ENCODE measurements at places on chromosomes 11 and 22.

DNA sequence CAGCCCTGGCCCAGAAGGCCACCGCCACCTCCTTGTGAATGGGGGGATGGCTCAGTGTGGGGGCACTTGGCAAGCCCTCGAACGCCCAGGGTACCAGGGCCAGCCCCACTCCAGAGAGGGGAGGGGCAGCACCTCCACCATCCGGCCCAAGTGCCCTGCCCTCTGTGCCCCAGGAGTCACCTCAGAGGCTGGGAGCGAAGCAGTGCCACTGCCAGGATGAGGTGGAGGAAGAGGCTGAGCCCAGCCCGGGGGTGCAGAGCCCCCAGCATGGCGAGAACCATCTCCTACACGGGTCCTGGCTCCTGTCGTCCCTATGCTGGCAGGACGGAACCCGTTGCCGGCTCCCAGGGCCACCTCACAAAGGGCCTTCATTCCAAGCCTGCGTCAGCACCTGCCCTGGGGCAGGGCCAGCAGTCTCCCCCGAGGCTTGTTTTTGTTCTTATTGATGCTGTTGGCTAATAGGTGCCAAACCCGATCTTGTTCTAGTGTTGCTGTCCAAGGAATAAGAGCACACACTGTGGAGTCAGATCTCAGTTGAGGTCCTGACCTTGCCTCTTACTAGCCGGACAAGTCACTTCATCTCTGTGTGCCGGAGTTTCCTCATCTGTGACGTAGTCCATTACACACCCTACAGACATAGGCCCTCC lies at the start of gene FREY1:
TSS of gene FREY1 (minus strand) at position 307 of the 647 bp plus-strand sequence. CDS start at position 281, 26 bp downstream.
- DNase-seq = no peak

- DNase-seq = no peak
Observed at GRCh38 chr11:47317064-47317828, 35.3 kb downstream of the MYBPC3 start.

GRCh38 chr11:104823657-104824056 lies 74.6 kb downstream of the CASP12 start:
- DNase-seq = no peak

DNA sequence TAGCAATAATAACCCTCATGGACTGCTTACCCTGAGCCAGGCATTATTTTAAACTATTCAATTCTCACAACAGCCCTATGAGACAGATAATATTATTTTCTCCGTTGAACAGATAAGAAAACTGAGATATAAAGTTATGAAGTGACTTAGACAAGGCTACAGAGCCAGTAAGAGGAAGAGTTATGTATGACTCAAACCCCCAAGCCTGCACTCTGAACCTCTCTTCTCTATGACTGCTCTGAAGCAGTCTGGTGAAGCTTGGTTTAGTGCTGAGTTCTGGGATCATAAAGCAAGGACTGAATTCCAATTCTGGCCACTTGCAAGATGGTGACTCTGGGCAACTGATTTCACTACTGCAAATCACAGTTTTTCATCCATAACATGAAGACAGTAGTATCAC lies 34.5 kb downstream of the TNKS1BP1 start:
- DNase-seq = no peak

DNA sequence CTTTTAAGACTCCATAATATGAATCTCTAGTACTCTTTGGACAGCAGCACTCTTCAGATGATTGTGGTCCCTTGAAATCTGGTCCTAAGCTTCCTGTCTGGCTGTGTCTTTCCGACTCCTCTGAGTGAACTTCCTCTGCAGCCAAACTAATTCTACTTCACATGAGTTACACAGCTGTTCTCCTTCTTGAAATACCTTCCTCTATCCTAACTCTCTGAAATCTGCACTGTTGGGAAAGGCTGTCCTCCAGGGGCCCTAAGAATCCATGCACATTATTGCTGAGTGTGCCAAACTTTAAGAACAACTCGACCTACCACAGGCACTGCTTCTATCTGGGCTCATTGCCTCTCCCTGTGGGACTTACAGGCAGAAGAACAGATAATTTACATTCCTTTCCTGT lies 217.3 kb upstream of the ARHGAP42 start:
- no peak for DNase-seq
